ENCODE measurements at places on chromosomes 16 and 17.

DNA sequence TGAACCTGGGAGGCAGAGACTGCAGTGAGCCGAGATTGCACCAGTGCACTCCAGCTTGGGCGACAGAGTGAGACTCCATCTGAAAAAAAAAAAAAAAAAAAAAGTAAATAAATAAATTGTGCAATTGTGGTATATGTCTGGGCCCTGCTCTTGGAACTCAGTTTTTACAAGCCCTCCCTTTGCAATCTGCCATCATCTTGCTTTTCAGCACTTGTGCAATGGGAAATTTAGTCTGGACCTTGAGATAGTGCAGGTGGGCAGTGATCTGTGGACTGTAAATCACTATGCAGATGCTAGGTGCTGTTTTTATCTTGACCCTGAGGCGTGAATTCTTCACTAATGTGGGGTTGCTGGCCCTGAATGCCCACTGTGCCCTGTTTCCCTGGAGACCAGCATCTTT lies 6.5 kb upstream of the RAP1GAP2 start:
- no peak for ATAC-seq

GRCh38 chr17:50686494-50687199 lies 21.1 kb downstream of the ANKRD40 start:
- no peak for ATAC-seq

DNA sequence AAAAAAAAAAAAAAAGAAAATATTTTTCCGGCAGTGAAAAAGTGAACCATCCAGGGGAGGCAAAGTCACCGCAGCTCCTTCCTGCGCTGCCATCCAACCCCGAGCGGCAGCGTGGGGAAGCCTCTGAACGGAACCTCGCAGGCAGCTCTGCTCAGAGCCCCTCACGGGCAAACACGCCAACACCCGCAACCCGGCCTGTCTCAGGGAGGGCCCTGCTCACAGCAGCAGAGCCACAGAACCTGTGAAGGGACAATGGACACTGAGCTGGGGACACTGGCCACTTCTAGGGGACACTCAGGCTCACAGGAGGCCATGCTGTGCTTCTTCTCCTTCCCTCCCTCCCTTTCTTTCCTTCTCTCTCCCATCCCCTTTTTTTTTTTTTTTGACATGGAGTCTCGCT lies 21.4 kb upstream of the APRT start:
- ATAC-seq, result no peak

GRCh38 chr16:80046261-80046660 lies 445.7 kb upstream of the MAF start:
- no peak for ATAC-seq

GRCh38 chr16:53826658-53827057 lies 122.7 kb downstream of the FTO start:
- no peak for ATAC-seq

- no peak for ATAC-seq
Measured at GRCh38 chr17:45660474-45660873, 123.6 kb upstream of the CRHR1 start.

DNA sequence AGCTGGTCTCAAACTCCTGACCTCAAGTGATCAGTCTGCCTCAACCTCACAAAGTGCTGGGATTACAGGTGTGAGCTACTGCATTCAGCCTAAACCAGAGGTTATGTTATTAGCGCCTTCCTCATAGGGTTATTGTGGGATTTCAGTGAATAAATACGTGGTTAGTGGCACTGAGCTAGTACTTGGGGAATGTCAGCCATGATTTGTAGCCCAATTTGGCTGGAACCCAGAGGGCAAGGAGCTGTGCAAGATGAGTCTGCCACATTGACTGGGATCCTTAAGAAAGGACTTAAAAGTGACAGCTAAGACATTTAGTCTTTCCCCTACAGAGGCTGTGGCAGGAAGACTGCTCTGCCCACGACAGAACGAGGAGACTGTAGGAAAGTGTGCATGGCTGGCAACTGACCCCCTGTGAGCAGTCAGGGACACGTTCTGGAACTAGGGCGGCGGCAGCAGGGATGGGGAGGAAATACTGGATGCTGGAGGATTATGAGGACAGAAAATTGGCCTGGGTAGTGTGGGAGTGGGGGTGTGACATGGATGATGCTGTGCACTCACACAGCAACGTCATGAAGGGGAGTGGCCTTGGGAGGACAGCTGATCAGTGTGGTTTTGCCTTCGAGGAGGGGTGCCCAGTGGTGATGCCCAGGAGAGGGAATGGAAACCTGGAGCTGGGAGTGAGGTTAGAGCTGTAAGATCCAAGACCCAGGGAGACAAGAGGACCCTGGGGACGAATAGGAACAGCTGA lies 14.6 kb downstream of the ATP5PD start:
- peak; percentile 57 for ATAC-seq

DNA sequence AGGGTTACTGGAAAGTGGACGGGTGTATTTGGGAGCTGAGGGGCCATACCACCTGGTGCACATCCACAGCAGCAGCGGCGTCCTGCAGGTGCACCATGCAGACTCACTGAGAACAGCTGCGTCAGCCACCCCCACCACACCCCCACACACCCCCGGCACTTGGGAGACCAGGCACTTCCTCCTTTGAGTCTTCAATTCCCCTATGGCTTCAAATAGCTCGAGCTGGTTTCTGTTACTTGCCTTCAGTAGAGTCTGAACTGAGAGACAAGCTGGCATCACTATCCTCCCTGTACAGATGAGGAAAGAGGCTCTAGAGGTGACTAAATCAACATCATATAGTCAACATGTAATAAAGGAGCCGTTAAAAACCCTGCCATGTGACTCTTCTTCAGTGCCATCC lies 15.4 kb downstream of the CUEDC1 start:
- ATAC-seq, result peak; percentile 95

- ATAC-seq, result no peak
Measured at GRCh38 chr16:19265380-19265930, 20.1 kb upstream of the CLEC19A start.

GRCh38 chr17:39563476-39563875 lies 44.2 kb downstream of the NEUROD2 start:
- no peak for ATAC-seq

- no peak for ATAC-seq
Measured at GRCh38 chr16:67063008-67063407, 34.1 kb downstream of the CBFB start.

GRCh38 chr16:19876501-19877059 lies 8.1 kb downstream of the GPRC5B start:
- no peak for ATAC-seq

DNA sequence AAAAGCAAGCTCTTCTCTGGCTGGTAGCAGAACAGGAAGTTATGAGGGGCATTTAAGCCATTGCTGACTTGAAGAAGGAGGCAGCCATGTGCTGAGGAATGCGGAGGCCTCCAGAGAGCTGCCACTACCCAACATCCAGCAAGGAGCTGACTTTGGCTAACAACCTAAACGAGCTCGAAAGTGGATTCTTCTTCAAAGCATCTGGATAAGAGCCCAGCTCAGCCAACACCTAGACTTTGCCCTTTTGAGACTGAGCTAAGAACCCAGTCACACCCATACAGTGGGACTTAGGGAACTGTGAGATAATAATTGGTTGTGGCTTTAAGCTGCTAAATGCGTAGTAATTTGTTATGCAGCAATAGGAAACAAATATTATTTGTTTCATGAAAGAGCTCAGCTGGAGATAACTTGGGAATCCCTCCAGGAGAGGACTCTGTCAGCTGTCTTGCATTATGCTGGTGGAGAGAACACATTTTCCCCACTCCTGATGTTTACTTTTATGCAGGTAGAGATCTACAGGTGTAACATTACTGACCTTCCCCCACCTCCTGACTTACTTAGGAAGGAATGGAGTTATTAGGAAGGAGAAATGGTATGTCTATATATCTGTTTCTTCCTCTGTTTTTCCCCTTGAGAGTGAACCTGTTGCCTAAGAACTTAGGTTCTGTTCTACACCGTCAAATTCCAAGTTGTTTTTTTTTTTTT lies 52.7 kb upstream of the ZNF629 start:
- no peak for ATAC-seq
